Bladder microvascular endothelial cell (primary cell): ENCODE measurements at places on chromosomes 2 and 18. TPM values are rescaled to one million over a fixed set of nuclear protein-coding genes. Genes with fewer than 3 reads are reported as not detected.

ACVR1C gene
- total RNA-seq = under 0.01 TPM in 1 of 2 replicates, not detected in the other

COL5A2 gene
- total RNA-seq = 28.2 and 266 TPM in 2 replicates

TMEM37 gene
- total RNA-seq = 0.06 and 0.49 TPM in 2 replicates

PLGLB1 gene
- total RNA-seq = 0.16 and 5.9 TPM in 2 replicates

VWA3B gene
- total RNA-seq = not detected in 2 replicates

GKN2 gene
- total RNA-seq = not detected in 2 replicates

PECR gene
- 6.5 and 19.9 TPM in 2 replicates for total RNA-seq

NT5C1B gene
- total RNA-seq = not detected in 2 replicates

IL36RN gene
- total RNA-seq = not detected in 2 replicates

POTEI gene
- total RNA-seq = 0.16 and 0.63 TPM in 2 replicates

ZNF236 gene
- total RNA-seq = 3.2 and 9.5 TPM in 2 replicates

RMDN2 gene
- 1.8 and 2.3 TPM in 2 replicates for total RNA-seq

CSRNP3 gene
- under 0.01 and 0.82 TPM in 2 replicates for total RNA-seq

VIL1 gene
- 0.06 TPM in 1 of 2 replicates, not detected in the other for total RNA-seq

TCF4 gene
- 434 and 764 TPM in 2 replicates for total RNA-seq

LIPG gene
- 2.0 and 3.4 TPM in 2 replicates for total RNA-seq

SERPINB13 gene
- total RNA-seq = not detected in 2 replicates

CEBPZOS gene
- 7.4 and 13.0 TPM in 2 replicates for total RNA-seq

CAPN13 gene
- total RNA-seq = not detected in 2 replicates

TEX44 gene
- not detected in 2 replicates for total RNA-seq

L3MBTL4 gene
- total RNA-seq = 0.16 and 10.8 TPM in 2 replicates

C2orf69 gene
- 6.9 and 7.1 TPM in 2 replicates for total RNA-seq

CRYGD gene
- total RNA-seq = not detected in 2 replicates

LYPD6B gene
- not detected in 2 replicates for total RNA-seq

ANKRD53 gene
- 0.32 and 0.38 TPM in 2 replicates for total RNA-seq

ALPP gene
- total RNA-seq = not detected in 2 replicates

PRSS56 gene
- total RNA-seq = not detected in 2 replicates

C2orf92 gene
- 0.97 and 4.0 TPM in 2 replicates for total RNA-seq

GALNT14 gene
- total RNA-seq = 0.13 and 0.32 TPM in 2 replicates
